Hematopoietic multipotent progenitor cell treated with erythropoietin and hydrocortisone succinate and interleukin-3 and kit ligand, for 8 days (in vitro differentiated cells): ENCODE measurements at places on chromosomes 7 and 10.

DNA sequence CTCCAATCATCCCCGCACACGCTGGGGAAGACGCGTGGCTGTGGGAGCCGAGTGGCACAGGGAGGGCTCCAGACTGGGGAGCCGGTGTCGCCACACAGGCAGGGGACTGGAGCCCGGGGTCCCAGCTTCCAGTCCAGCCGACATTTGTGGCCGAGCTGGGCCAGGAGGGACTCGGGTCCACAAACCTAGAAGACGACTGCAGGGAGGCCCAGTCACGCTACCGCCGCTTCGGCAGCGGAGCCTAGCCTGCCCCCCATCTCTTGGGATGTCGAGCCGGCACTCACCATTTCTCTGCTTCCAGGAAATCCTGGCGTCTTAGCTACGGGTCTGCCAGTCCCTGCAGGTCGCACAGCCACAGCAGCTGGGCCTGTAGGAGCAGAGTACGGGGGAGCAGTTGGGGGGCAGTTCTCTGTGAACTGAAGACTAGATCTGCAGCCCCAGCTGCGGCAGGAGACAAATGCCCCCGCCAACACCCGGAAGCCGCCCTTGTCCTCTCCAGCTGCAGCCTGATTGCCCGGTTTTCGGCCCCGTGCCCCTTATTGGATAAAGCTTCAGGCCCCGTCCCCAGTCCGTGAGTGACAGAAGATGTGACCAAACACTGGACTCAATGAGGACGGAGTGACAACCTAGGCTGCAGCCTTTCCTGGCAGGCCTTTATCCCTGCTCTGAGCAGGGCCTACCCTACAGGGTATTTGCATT lies 270.7 kb downstream of the ZNF33B start:
- peak; percentile 9 for DNase-seq

- no peak for DNase-seq
Observed at GRCh38 chr7:32258265-32258664, 188.1 kb upstream of the PDE1C start.

- no peak for DNase-seq
Observed at GRCh38 chr7:40935435-40935834, 767.5 kb downstream of the INHBA start.

DNA sequence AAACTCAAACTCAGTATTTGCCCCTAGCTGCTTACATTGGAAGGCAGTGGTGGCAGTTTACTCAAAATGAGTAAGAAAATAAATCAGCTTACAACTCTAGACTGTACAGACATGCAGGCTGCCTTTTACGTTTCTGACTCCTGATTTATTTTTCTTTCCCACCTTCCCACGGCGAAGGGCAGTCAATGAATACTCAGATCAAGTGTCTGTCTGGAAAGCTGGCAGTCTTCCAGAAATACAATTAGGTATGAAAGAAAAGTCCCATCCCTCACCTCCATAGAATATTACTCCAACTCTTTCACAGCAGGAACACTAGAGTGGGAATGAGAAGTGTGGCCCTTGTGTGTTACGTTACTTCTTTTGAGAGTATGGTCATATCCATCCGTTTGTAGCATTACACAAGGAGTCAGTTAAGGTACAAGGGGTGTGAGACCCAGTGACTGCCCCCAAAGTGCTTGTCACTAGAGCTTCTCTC lies 1.3 kb upstream of the PAPSS2 start:
- no peak for DNase-seq

GRCh38 chr7:1712907-1713501 lies 42.9 kb downstream of the ELFN1 start:
- no peak for DNase-seq

GRCh38 chr7:84900215-84900614 lies 286.6 kb downstream of the SEMA3D start:
- no peak for DNase-seq

DNA sequence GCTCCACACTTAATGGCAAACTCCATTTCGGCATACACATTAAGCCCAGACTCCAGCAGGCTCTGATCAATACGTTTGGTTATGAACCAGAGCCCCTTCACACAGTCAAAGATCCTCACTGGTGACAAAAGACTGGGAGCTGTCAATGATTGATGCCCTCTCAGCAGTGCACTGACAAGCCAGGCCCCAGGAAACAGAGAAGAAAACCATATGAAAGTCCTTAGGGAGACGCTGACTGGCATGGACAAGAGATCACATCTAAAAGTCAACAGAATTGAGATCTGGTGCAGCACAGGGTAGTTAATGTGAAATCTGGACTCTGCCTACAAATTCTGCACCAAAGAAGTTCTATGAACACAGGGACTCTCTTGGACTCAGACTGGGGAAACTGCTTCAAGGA lies 600.9 kb upstream of the NRP1 start:
- no peak for DNase-seq

GRCh38 chr7:155283565-155284194 lies 14.0 kb upstream of the INSIG1 start:
- DNase-seq = no peak

DNA sequence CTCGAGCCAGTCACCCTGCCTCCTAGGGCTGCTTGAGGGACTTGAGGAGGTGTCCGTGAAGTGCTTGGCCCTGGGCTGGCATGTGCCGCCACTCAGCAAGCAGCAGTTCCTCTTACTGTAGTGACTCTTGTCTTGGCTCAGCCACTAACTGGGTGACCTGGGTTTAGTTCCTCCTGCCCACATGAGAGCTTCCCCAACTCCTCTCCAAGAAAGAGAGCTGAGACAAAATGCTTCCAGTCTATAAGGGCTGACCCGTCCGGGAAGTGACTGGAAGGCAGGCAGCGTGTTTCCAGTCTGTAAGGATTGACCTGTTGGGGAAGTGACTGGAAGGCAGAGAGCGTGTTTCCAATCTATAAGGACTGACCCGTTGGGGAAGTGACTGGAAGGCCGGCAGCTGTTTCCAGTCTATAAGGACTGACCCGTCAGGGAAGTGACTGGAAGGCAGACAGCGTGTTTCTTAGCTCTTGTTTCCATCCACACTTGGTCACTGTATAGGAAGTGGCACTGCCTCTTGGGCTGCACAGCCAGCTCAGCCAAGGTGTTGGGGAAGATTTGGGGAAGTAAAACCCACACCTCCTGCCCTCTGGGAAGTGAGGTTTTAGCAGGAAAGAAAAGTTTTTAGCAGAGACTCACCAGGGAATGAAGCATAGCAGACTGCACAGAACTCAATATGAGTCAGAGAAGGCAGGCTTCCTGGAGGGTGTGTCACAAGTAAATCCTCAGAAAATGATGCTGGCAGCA lies 53.3 kb upstream of the PPIF start:
- DNase-seq = no peak

DNA sequence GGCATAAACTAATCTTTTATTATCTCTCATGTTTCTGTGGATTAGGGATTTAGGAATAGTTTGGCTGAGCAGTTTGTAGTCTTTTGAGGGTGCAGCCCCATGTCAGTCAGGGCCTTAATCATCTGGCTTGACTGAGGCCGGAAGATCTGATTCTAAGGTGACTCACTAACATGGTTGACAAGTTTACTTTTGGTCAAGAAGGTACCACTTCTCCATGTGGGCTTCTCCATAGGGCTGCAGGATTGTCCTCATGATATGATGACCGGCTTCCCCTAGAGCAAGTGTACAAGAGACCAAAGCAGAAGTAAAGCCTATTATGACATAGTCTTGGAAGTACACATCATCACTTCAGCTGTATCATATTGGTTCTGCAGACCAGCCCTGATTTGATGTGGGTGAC lies 45.9 kb upstream of the OIT3 start:
- no peak for DNase-seq

DNA sequence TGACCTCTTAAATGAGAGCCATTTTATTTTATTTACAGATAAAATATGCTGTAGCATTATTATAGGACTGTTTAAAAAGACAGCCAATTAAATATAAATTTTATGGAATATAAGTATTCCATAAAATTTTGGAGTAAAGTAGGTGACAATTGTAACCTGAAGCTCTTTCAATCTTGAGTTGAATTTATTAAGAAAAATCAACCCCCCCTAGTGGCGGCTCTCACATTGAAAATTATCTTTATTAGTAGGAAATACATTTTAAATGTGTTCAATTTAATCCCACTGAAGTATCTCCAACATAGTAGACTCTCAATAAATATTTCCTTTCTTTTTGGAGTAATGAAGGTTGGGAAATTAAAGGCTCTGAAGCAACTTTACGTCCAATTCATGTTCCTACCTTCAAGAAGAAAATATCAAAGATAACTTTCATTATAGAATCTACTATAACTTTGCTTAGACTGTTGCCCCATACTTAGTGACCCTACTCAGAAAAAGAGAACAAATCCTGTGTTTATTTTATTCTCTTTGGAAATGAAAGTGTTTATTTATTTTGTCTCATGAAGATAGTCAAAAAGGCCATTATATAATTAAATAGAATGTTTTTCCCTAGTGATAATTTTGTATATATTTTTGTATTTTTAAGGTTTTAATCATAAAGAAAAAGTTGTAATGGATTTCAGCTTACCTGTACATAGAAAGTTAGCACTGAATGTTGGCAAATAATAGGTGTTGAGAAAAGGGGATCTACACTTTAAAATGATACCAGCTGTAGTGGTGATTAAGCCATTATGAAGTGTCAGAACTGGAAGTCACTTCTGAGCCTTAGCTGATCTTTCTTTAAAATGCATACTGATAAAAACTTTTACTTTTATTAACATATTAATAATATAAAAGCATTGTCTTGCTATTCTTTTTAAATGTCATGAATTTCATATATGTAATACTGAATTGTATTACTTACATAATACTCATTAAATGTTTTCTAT lies 3.3 kb downstream of the AHR start:
- peak; percentile 78 for DNase-seq

- DNase-seq = no peak
Observed at GRCh38 chr10:69888882-69889584, 87.3 kb downstream of the COL13A1 start.

DNA sequence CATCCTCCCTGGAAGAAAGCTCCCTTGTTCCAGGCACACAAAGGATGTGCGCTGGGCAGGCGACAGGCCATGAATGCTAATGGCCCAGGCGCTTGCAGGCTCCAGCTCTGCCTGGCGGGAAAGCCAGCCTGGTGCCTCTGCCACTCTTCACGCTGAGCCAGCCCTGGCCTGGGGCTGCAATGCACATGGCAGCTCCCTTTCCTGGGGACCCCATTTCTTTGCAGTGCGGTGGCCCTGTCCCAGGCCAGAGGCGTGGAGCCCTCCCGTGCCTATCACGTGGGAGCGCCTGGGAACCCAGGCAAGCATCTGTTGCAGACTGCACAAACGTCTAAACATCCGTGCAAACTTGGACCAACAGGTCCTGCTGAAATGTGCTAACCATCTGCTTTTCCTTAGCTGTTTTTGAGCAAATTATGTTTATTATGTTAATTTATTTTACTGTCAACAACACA lies 152.1 kb upstream of the LYZL2 start:
- DNase-seq = no peak

DNA sequence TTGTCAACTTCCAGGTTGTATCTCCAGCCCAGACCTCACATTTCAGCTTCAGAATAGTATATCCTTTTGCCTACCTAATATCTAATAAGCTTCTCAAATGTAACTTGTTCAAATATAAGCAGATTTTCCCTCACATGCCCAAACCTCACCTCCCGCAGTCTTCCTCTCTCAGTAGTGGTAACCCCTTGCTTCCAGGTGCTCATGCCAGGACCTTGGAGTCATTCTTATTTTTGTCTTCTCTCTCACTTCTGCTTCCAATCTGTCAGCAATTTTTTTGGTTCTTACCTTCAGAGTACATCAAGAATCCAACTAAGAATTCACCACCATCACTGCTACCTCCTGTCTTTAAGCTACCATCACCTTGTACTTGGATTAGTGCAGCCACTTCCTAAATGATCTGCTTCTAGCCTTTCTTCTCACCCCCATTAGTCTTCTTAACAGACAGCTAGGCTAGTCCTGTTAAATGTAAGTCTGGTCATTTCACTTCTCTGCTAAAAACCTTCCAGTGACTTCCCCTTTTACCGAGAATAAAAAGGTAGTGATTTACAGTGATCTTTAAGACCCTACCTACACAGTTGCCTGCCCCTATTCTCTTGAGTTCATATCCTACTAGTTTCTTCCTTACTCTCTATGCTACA lies 14.0 kb downstream of the ANKIB1 start:
- DNase-seq = no peak

GRCh38 chr10:12500381-12501303 lies 151.3 kb downstream of the CAMK1D start:
- peak; percentile 92 for DNase-seq

- peak; percentile 55 for DNase-seq
Observed at GRCh38 chr7:30028749-30029635, 780 bp downstream of the PLEKHA8 start.
